Activated CD8-positive, alpha-beta memory T cell treated with anti-CD3 and anti-CD28 coated beads for 4 hours (primary cell): ENCODE measurements at places on chromosomes 4 and X.

- DNase-seq, result no peak
Observed at GRCh38 chr4:12211636-12212035, 782.9 kb upstream of the HS3ST1 start.

DNA sequence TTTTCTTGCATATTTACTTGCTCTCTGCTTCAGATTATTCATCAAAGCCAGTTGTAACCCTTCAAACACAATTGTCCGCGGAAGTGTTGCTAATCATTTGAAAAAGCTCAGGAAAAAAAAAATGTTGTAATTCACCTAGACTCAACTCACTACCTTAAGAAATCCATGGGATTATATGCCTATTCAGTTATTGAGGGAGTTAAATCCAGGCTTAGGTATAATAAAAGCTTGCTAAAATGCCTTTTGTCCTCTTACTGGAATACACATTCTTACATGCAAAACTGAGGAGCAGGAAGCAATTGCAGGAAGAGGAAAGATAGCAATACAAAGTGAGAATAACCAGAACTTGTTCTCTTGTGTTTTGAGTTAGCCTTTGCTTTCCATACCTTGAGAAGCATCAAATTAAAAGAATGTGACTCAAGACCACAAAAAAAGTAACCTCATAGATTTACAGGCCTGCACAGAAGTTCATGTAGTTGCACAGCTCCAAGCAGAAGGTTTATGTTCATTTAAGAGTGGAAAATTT lies 91.4 kb upstream of the FAM241A start:
- no peak for DNase-seq

- DNase-seq, result no peak
Observed at GRCh38 chrX:138866643-138867042, 155.1 kb upstream of the FGF13 start.

- no peak for DNase-seq
Observed at GRCh38 chr4:157459785-157460184, 239.3 kb downstream of the GRIA2 start.

- no peak for DNase-seq
Observed at GRCh38 chr4:2482693-2483092, 13.8 kb downstream of the RNF4 start.

DNA sequence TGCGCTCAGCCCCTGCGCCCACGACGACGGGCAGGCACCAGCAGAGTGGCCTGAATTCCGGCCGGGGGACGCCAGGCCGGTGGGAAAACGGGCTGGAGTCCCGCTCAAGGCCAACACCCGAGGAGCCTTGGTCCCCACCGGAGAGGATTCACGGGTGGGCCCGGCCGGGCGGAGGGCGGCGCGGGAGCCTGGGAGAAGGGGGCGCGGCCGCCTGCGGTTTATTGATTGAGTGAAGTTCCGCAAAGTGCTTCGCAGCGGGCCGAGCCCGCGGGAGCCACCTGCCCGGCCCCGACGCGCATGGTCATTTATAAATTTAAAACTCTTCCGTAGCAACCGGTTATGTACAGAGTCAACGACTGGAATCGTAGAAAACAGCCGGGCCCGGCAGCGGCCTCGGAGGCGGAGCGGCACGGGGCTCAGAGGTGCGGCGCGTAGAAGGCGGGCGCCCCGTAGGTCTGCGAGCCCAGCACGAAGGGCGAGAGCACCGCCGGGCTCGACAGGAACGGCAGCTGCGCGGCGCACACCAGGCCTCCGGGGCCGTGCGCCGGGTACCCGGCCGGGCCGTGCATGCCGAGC lies 3.6 kb downstream of the NKX1-1 start:
- no peak for DNase-seq

DNA sequence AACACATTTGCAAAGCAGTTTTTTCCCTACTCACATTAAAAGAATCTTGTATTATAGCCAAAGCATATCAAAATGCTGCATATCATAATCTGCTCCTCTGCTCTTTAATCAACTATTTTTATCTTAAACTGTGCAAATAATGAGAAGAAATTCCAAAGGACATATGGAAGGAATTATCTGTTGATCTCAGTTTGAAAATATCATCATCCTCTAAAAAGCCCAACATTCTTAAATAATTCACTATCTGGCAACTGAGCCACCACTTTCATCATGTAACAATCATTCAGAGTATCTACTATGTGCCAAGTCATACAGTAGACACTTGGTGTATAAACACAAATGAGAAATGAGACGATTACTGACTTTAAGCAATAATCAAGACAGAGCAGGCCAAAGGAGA lies 63.0 kb downstream of the PRSS12 start:
- no peak for DNase-seq

DNA sequence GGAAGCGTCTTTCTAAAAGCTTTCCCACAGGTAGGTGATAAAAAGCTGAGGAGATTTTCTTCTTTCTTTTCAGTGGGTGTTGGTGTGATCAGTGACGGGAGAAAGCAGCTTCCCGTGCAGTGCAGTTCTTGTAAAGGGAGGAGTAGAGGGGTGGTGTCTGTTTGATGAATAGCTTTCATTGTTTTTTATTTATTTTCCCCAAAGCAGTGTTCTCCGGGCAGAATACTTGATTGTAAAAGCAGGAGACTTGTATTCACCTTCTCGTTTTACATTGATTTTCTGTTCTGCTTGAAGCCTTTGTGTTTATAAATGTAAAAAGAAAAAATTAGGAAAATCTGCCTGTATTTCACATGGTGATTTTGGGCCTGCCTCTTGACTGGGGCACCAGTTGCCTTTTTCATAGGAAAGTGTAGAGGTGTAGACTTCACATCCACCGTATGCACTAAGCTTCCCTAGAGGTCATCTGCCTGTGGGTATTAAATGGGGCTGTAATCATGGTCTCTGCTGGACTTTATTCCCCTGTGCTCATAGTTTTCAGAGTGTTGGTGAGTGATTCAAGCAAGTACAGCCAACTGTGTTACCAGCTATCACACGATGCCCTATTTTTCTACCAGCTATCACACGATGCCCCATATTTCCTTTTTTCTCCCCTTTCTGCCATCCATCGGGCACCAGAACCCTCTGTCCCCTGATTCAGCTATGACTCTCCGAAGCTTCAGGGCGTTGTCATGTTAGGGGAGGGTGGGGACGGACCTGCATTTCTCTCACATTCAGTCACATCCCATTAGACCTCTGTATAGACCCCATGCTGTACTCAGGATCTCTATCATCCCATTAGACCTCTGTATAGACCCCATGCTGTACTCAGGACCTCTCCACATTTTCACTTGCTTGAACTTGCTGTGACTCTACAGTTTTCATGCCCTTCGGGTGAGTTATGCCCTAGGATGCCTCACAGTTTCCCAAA lies 526.5 kb downstream of the TRIML1 start:
- DNase-seq, result no peak

DNA sequence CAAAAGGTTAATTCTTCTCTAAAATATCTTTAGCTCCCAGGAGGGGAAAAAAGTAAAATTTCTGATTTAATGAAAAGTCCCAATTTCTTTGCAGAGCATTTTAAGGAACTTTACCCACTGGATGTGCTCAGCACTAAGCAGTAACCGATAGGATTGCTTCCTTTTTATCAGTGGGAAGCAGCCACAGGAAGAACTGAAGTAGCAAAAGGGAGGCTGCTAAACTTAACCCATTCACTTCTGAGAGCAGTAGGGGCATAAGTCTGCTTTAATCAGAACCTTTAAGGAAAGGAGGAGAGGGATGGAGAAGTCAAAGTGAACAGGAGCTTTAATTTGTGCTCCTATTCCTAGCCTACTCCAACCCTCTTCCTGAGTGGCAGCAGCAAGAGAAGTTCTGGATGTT lies at the start of gene F8:
TSS of gene F8 (minus strand) at position 139 of the 400 bp plus-strand sequence. CDS start 171 bp downstream, outside the sequence.
- DNase-seq, result no peak

DNA sequence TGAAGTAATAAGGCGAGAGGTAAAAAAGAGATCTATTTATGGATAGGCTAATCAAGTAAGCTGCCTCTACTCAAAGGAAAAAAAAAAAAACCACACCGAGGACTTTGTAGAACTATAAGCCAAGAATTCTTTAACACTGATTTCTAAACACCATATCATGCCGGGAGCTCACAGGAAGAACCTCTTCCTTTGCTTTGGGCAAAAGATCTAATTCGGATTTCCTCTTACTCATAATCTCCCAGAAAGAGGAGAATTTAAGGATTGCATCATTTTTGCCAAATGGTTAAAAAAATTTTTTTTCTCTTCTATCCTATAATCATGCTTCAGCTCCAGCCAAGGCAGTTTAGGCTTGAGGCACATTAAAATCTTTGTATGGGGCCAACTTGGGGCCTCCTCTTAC lies 95.5 kb downstream of the ZNF827 start:
- DNase-seq, result no peak

DNA sequence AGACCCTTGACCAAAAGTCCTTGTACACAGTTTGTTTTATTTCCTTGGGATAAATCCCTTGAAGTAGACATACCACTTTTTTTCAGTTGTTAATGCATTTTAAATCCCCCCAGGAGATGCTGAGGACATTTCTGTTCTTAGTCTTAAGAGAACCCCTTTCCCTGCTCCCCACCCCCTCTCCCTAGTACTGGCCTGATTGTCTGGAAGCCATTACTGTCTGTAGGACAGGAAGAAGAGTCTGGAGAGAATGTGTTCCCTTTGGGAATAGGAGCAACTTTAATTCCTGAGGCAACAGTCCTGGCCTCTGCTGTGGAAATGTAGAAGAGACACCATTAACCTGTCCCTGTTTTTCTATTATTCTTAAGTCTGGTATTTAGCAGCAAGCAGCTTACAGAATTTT lies 52.3 kb upstream of the TMEM131L start:
- no peak for DNase-seq

- no peak for DNase-seq
Observed at GRCh38 chr4:48184882-48185281, 50.8 kb upstream of the TXK start.
